Stimulated activated CD4-positive, alpha-beta T cell treated with anti-CD3 and anti-CD28 coated beads, Interleukin-1b, Interleukin-23, amount 100 ng/mL, for 1 hour (primary cell): ENCODE measurements at places on chromosomes 12 and 14.

DNA sequence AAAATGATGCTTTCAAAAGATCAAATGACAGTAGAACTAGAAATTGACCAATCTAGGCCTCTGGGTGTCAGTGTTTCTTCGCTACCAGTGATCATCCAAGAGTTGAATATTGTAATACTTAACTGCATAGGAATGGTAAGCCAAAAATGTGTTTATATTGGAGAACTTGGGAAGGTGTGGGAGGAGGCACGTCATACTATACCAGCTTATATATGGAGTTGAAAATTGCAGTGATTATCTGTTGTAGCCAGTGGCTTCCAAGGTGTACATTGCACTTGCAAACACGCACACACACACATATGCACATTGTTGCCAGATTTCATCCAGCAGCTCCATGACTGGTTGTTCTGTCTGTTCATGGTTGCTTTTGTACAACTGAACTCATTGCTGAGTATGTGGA, 36.1 kb downstream of the EID3 start:
- no peak for DNase-seq

- DNase-seq = no peak
These were observed 81.2 kb downstream of the PRKD1 start for GRCh38 chr14:29846339-29847055.

- no peak for DNase-seq
These were observed 101.4 kb downstream of the PAPOLA start for GRCh38 chr14:96603350-96604255.

DNA sequence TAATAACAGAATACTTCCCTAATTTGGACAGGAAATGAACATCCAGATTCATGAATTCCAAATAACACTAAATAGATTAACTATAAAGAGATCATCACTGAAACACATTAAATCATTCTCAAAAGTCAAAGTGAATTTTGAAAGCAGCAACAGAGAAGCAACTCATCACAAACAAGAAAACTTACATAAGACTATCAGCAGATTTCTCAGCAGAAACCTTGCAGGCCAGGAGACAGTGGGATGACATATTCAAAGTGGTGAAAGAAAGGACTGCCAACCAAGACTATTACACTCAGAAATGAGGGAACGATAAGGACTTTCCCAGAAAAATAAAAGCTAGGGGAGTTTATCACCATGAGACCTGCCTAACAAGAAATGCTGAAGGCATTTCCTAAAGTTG, 70.8 kb downstream of the ITPR2 start:
- DNase-seq = no peak

DNA sequence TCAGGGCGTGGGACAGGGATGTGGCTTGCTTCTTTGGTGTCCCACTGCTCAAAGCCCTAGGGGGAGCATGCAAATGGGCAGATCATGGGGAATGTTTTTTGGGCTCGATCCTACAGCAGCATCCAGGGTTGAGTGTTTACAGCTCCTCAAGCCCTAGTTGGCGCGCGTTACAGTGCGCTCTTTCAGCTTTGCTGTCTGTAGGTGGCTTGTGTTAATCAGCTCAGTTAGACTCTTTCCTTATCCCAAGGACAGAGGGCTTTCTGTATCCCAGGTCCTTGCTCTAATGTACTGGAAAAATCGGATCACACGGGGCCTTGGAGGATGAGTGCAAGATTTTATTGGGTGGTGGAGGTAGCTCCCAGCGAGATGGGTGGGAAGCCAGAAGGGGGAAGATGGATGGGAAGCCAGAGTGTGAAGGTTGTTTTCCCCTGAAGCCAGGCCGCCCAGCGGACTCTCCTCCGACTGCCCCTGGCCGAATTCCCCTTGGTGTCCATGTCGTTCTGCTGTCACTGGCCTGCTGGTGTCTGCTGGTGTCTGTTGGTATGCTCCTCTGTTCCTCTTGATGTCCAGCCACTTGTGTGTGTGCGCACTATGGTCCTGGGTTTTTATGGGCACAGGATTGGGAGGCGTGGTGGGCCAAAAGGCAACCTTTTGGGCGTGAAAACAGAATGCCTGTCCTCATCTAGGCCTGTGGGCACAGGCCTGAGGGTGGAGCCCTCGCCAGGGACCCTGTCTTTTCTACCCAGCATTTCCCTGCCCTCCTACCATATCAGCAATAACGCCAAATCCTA, 10.7 kb upstream of the TXNRD1 start:
- DNase-seq = no peak

GRCh38 chr14:103198131-103199105, 75.2 kb downstream of the TNFAIP2 start:
- no peak for DNase-seq

- DNase-seq = no peak
These were observed 43.4 kb upstream of the KCNA1 start for GRCh38 chr12:4866299-4866698.

DNA sequence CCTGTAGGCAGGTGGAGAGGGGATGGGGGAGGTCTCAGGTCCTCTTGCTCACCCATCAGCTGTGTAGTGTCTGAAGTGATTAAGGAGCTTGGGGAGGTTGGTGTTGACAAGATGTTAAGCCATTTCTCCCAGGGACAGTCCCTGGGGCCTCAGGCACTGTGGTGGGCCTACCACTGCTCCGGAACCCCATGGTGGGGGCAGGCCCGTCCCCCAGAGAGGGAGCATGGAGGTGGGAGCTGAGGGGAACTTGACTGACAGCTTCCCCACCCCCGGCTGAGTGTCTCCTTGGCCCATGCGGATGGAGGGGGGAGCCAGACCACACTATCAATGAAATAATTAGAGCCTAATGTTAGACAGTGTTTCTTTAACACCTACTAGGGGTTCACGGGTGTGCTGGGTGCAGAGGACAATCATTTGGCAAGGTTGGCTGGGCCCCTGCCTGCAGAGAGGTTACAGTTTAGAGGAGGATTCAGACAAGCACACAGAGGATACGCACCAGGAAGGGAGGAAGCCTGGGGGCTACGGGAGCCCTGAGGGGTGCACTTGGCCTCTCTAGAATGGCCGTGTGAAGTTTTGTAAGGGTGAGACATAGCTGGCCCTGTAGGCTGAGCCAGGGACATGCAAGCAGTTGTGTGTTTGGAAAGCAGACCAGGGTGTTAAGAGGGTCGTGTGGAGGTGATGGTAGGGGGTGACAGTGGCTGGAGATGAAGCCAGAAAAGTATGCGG, 19.3 kb upstream of the KRT80 start:
- DNase-seq = no peak

DNA sequence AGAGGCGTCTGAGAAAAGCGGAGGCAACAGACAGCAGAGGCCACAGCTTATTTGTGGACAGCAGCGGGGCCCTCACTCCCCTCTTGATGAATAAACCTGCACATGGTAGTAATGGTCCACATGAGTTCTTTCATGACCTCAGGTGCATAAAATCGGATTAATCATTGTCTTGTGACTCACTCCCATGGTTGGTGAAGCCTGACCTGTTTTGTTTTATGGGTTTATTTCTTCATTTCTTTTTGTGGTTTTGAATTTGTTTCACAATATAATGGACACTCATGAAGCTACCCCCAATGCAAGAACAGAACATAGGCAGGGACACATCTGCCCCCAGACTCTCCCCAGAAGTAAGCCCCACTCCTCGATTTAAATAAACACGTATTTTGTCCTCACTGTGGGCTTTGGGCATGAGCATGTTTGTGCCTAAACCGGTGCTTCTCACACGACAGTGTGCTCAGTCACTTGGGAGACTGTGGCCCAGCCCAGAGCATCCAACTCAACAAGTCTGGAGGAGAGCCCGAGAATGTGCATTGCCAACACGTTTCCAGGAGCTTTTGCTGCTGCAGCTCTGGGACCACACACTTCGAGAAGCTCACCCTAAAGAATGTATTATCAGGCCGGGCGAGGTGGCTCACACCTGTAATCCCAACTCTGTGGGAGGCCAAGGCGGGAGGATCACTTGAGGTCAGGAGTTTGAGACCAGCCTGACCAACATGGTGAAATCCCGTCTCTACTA, 116.1 kb downstream of the SCARB1 start:
- no peak for DNase-seq

- DNase-seq = no peak
These were observed 780.2 kb upstream of the TBX3 start for GRCh38 chr12:115464111-115464581.

GRCh38 chr12:51726931-51727330, 121.6 kb downstream of the FIGNL2 start:
- no peak for DNase-seq

DNA sequence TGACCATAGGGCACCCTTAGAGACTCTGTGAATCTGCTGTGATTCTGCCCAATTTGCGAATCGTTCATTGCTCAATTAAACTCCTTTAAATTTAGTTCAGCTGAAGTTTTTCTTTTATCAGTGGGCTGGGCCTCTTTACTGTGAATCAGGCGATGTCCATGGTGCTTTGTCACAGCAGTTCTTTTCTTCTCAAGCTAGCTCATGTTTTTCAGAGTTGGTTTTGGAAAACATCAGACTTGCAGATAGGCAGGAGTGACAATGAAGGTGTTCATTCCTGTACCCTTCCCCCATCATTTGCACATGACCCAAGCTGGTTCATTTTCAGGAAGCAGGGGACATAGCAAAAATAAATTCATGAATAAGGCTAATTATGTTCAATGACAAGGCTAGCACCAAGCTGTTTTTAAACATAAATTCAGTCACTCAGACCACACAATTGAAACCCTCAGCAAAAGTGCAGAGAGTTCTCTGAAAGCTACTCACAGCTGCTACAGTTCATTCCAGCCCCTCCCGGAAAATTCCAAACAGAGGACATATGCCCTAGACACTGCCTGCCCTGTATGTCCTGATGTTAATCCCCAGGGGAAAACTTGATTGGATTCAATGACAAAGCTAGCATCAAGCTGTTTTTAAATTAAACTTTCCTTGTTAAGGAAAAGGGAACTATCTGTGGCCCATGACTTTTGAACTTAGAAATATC, 383.3 kb downstream of the C12orf75 start:
- no peak for DNase-seq

GRCh38 chr12:62913380-62913779, 21.6 kb downstream of the PPM1H start:
- no peak for DNase-seq

GRCh38 chr12:103279444-103279843, 216.3 kb downstream of the C12orf42 start:
- DNase-seq = no peak

GRCh38 chr12:75481013-75481705, 604 bp downstream of the GLIPR1 start:
- DNase-seq = no peak

DNA sequence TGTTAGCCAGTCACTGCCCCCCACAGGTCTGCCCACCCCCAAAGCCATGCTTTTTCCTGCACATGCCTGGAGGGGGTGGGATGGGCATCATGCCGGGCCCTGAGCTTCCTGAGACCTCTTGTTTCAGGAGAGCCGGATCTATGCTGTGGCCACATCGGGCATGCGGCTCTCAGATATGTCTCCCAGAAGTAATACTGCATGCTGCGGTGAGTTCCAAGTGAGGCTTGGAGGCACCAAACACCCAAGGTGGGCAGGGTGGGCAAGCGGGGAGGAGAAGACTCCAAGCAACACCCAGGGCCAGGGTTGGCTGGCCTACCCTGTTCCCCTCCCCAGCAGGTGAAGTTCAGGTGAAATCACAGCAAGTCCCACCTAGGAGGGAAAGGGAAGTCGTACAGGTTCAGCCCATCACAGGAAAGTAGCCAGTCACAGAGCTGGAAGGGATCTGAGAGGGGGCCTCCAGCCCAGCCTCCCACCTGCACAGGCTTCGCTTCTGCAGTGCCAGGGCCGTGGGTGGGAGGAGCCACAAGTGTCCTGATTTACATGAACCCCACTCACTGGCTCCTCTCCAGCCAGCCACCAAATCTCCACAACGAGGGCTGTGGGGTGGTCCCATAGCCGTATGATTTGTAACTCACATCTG, 30.9 kb downstream of the PIGH start:
- DNase-seq = no peak

- DNase-seq = no peak
These were observed 188.0 kb upstream of the MDGA2 start for GRCh38 chr14:47863441-47863840.

GRCh38 chr14:90498198-90498597, 101.4 kb downstream of the CALM1 start:
- no peak for DNase-seq

- no peak for DNase-seq
These were observed 101.6 kb upstream of the TMEM132C start for GRCh38 chr12:128165387-128165786.

- no peak for DNase-seq
These were observed 4.0 kb downstream of the CLEC1A start for GRCh38 chr12:10094646-10095395.

DNA sequence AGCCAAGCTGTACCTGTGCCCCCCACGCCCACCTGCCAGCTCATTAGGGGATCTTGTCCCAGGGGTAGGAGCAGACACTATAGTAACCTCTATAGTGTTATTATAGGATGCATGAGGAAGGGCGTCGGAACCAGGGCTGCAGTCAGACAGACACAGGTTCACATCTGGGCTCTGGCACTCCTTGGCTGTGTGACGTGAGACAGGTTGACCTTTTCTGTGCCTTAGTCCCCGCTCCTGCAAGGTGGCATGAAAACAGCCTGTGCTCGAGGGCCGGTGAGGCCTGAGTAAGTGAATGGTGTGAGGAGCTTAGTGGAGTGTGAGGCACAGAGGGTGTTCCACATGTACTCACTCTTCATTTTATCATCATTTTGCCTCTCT, 19.0 kb downstream of the ASB2 start:
- no peak for DNase-seq
